ENCODE measurements at places on chromosomes 4 and X. TPM values are rescaled to one million over a fixed set of nuclear protein-coding genes. Genes with fewer than 3 reads are reported as not detected.

The TMEM31 gene
- not detected for polyA plus RNA-seq

The GAGE13 gene
- not detected for polyA plus RNA-seq

The PNMA3 gene
- polyA plus RNA-seq, result 0.09 TPM

DNA sequence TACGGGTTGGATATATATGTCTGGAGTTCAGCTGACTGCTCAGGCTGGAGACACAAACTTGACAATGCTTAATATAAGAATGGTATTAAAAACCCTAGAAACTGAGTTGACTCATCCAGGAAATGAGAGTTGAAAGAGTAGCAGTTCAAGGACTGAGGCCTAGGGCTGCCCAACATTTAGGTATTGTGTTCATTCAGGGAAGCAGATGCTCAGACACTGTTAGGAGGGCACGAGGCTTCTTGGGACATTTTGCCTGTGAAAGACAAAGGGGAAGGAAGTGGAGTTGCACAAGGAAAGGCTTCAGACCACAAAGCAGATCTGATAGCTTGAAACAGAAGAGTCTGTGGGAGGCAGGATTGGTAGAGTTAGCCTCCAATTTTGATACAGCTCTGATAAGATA lies 52.0 kb upstream of the HS3ST1 start:
- H3K27me3 ChIP-seq, result no peaks in the 10 kb centered on the region
- no peaks in the 10 kb centered on the region for H3K4me1 ChIP-seq
- DNase-seq, result no peak
- H3K36me3 ChIP-seq, result no peaks in the 10 kb centered on the region
- no peak overlapping the region for H3K4me3 ChIP-seq

The CLGN gene
- polyA plus RNA-seq, result not detected

GRCh38 chr4:159305129-159305528 lies 202.2 kb downstream of the RAPGEF2 start:
- no peaks in the 10 kb centered on the region for H3K27me3 ChIP-seq
- no peak overlapping the region for H3K27ac ChIP-seq
- peaks cover 28% of the 10 kb centered on the region for H3K36me3 ChIP-seq
- DNase-seq, result no peak

DNA sequence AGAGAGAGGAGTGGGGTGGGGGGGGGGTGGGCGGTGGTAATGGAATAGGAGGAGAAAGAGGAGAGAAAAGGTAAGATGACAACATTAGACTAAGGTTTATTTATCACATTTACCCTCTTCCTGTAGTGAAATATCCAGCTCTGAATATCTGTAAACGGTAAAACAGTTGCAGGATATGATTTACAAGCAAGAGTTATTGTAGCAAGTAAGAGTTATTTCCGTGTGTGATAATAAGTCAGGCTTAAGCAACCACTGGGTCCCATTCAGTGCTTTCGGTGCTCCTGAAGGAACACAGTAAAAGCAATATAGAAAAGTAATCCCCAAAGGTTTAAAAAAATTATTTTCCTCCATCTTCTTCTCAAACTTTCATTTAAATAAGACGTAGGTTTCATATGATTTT lies 103.6 kb downstream of the MANBA start:
- H3K27ac ChIP-seq, result no peak overlapping the region
- no peaks in the 10 kb centered on the region for H3K4me1 ChIP-seq
- no peak overlapping the region for H3K4me3 ChIP-seq

- H3K27me3 ChIP-seq, result no peaks in the 10 kb centered on the region
- DNase-seq, result no peak
- H3K27ac ChIP-seq, result no peak overlapping the region
- H3K4me1 ChIP-seq, result no peaks in the 10 kb centered on the region
- H3K36me3 ChIP-seq, result no peaks in the 10 kb centered on the region
- H3K4me3 ChIP-seq, result no peak overlapping the region
These were observed 407.9 kb downstream of the TECRL start for GRCh38 chr4:64001229-64001898.

- H3K27ac ChIP-seq, result no peak overlapping the region
- H3K27me3 ChIP-seq, result no peaks in the 10 kb centered on the region
- H3K4me3 ChIP-seq, result no peak overlapping the region
- DNase-seq, result no peak
- H3K36me3 ChIP-seq, result no peaks in the 10 kb centered on the region
These were observed 95.4 kb downstream of the NAF1 start for GRCh38 chr4:163071308-163071707.

DNA sequence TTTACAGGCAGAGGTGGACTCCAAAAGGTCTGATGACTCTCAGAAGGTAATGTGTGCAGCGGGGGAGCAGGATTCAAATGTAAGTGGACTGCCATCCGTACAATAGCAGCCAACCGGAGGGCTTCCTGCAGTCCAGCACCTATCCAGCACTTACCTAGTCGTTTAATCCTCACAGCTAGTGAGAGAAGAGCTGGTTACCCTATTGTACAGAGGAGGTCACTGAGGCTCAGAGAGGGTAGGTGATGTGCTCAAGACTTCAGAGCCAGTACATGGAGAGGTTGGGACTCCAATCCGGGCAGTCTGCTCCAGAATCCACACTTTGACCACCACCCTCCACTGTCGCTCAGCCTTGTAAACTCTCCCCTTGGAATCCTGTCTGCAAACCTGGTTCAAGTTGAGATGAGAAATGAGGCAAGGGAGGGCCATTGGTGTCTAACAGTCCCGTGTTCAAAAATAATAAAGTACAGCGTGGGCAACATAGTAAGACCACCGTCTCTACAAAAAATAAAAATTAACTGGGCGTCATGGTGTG lies 22.5 kb upstream of the JAKMIP1 start:
- peaks cover 7% of the 10 kb centered on the region for H3K4me1 ChIP-seq
- H3K36me3 ChIP-seq, result no peaks in the 10 kb centered on the region
- H3K27ac ChIP-seq, result no peak overlapping the region
- no peak for DNase-seq
- H3K4me3 ChIP-seq, result no peak overlapping the region

DNA sequence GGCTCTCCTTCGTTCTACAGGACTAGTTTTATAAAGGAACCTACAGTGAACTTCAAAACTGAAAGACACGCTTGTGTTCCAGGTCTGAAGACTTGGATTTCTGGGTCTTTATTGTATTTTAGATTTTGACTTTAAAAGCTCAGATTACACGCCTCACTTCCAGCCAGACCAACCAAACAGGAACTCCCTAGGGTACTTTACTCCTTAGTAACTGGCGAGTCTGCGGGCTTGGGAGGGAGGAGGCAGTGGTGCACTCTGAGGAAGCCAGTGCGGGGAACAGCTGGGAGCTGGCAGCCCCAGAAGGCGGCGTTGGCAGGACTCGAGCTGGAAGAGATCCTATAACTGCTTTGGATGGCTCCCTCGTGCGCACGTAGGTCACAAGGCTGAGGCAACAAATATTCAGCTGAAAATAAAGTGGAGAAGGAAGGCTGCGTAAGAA lies 391 bp upstream of the PHKA1 start:
- DNase-seq, result no peak
- no peak overlapping the region for H3K27ac ChIP-seq
- H3K27me3 ChIP-seq, result no peaks in the 10 kb centered on the region
- no peaks in the 10 kb centered on the region for H3K36me3 ChIP-seq

DNA sequence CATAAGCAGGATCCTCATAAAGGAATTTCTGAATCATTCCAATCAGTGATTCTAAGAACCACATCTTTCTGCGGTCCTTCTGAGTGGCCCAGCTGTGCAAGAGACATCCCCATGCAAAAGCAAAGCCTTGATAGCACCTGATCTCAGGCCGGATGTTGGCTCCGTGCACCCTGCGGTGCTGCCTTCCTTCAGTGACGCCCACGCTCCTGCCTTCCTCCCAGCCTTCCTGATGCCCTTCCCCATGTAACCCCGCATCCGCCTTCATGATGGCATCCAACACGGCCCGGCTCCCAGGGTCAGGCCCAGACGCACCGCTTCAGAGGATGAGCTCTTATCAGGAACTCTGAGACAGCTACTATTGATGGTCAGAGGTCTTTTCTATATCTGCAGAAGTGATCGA lies 20.4 kb upstream of the CYP4V2 start:
- no peaks in the 10 kb centered on the region for H3K27me3 ChIP-seq
- H3K36me3 ChIP-seq, result no peaks in the 10 kb centered on the region
- no peak for DNase-seq
- no peak overlapping the region for H3K4me3 ChIP-seq

GRCh38 chr4:85005865-85006377 lies 39.4 kb upstream of the WDFY3 start:
- no peak for DNase-seq
- H3K27ac ChIP-seq, result no peak overlapping the region
- H3K4me3 ChIP-seq, result no peak overlapping the region
- no peaks in the 10 kb centered on the region for H3K4me1 ChIP-seq
- H3K36me3 ChIP-seq, result no peaks in the 10 kb centered on the region

DNA sequence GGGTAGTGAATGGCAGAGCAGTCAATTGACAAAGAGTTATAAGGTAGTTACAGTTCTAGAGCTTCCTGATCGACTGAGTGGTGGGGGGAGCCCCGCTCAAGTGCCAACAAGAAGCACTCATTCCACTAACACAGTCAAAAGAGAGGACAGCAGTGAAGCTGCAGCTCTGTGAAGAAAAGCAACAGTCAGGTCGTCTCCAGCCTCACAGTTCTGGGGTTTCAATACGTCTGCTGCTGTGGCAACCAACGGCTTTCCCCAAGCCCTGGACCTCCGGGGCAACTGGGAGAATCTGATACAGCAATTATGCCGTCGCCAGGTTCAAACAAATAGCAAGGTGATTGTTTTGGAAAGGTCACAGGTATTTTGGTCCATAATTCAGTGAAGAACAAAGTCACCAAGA lies 30.8 kb downstream of the GPM6B start:
- no peaks in the 10 kb centered on the region for H3K4me1 ChIP-seq

DNA sequence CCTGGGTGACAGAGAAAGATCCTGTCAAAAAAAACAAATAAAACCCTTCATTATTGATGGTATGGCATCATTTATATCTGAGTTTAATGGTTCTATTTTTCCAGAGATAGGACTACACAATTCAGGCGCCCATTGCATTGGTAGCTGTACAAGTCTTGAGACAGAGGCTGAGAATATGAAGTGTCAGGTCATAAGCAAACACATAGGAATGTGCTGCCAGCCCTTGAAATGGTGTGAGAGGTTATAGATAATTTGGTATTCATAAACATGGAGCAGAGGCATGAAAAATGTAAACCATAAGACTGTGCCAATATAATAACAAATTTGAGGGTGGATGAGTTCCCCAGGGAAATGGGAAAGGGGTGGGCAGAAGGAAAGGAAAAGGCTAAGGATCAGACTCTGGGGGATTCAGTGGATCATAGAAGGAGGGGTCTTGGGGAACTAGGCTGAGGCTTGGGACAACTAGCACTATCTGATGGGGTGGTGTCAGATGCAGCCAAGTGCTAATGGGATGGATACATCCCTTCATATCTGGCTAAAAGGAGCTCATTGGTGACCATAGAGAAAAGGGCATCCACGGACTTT lies 50.8 kb downstream of the MAOA start:
- no peak overlapping the region for H3K27ac ChIP-seq
- DNase-seq, result no peak
- no peaks in the 10 kb centered on the region for H3K4me1 ChIP-seq
- no peak overlapping the region for H3K4me3 ChIP-seq

DNA sequence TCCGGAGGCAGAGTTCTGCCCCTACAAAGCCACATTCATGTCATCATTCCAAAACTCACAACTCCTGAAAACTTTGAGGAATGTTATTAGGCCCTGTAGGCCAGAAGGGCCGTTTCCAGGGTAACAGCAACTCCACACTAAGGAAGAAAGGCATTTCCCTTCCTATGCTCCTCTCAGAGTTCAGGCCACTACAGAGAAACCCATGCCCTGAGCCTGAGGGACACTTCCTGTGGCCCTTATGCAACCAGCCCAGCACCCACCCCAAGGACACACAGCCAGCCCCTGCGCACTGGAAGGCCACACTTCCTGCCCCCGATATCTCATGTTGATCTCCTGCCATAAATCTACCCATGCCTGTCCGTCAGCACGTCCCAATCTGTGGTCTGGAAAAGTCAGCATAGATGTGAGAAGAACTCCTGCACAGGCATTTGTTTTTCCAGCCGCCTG lies 289.3 kb downstream of the BCOR start:
- H3K4me1 ChIP-seq, result no peaks in the 10 kb centered on the region
- H3K4me3 ChIP-seq, result no peak overlapping the region
- DNase-seq, result no peak
- no peak overlapping the region for H3K27ac ChIP-seq

The TACR3 gene
- not detected for polyA plus RNA-seq

DNA sequence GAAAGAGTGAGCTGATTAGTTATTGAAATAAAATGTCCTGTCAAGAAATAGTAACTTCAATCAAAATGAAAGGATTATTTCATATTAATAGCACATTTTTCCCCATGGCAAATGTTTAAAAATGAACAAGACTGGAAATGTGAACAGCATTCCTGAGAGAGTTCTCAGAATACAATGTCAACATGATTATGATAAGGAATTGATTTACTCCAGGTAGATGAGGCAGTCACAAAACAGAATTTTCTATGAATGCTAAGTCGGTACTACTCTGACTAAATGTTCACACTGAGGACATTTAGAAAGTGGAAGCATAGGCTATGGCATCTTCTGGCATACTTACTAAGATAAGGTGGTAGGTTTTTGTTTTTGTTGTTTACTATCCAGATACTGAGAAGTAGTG lies 19.4 kb upstream of the GRSF1 start:
- H3K27me3 ChIP-seq, result no peaks in the 10 kb centered on the region
- H3K36me3 ChIP-seq, result no peaks in the 10 kb centered on the region
- H3K27ac ChIP-seq, result no peak overlapping the region
- DNase-seq, result no peak
- no peaks in the 10 kb centered on the region for H3K4me1 ChIP-seq

DNA sequence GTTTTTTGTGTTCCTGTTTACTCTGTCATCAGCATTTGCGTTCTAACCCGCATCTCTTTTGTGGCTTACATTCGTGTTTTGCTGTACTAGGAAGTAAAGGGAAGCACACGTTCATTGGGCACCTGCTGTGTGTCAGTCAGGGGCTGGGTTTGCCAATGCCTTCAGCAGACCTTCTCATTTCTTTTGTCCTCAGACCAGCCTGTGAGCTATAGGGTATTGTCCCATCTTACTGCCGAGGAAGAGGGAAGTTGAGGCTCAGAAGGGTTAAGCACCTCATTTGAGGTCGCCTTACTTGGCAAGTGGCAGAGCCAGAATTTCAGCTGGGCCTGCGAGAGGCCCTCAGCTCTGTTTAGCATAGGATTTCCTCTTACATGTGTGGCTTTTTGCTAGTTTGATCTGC lies 8.7 kb downstream of the TBC1D14 start:
- H3K4me3 ChIP-seq, result peak overlapping the region; percentile 70
- peaks cover 74% of the 10 kb centered on the region for H3K4me1 ChIP-seq
- no peak for DNase-seq
- H3K36me3 ChIP-seq, result peaks cover 5% of the 10 kb centered on the region

DNA sequence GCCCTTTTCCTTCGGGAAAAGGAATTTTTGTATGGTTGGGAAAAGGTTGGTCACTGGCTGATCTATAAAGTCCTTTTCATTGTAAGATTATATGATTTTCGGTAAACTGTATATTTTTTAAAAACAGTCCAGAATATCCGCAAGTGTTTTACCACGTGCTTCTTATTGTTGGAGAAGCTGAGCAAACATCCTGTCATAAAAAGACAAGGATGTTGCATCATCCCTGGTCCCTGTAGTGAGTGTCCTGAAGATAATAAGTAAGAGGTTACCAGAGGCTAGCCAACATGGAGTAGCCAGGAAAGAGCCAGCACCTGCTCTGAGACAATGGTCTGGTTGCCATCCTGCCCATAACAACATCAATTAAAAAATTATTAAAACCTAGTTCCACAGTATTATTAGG lies 5.1 kb downstream of the CXCL9 start:
- DNase-seq, result no peak
- H3K27ac ChIP-seq, result no peak overlapping the region
- H3K27me3 ChIP-seq, result peaks cover 14% of the 10 kb centered on the region

- DNase-seq, result no peak
- H3K4me1 ChIP-seq, result no peaks in the 10 kb centered on the region
- H3K36me3 ChIP-seq, result no peaks in the 10 kb centered on the region
- H3K27me3 ChIP-seq, result no peaks in the 10 kb centered on the region
- no peak overlapping the region for H3K4me3 ChIP-seq
These were observed 322.2 kb downstream of the ADGRL3 start for GRCh38 chr4:61522312-61522711.
